GM12865 (cell line): ENCODE measurements at places on chromosomes 13 and 19.

DNA sequence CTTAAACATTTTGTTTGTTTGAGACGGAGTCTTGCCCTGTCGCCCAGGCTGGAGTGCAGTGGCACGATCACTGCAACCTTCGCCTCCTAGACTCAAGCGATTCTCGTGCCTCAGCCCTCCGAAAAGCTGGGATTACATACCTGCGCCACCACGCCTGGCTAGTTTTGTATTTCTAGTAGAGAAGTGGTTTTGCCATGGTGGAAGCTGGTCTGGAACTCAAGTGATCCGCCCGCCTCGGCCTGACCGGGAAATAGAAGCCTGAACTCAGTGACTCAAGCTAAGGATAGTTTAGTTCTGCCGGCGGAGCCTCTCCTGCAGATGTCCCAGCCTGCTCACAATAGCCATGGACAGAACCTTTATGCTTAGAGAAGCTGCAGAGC, 53.0 kb upstream of the ZNF254 start:
- peak; percentile 56 for DNase-seq

DNA sequence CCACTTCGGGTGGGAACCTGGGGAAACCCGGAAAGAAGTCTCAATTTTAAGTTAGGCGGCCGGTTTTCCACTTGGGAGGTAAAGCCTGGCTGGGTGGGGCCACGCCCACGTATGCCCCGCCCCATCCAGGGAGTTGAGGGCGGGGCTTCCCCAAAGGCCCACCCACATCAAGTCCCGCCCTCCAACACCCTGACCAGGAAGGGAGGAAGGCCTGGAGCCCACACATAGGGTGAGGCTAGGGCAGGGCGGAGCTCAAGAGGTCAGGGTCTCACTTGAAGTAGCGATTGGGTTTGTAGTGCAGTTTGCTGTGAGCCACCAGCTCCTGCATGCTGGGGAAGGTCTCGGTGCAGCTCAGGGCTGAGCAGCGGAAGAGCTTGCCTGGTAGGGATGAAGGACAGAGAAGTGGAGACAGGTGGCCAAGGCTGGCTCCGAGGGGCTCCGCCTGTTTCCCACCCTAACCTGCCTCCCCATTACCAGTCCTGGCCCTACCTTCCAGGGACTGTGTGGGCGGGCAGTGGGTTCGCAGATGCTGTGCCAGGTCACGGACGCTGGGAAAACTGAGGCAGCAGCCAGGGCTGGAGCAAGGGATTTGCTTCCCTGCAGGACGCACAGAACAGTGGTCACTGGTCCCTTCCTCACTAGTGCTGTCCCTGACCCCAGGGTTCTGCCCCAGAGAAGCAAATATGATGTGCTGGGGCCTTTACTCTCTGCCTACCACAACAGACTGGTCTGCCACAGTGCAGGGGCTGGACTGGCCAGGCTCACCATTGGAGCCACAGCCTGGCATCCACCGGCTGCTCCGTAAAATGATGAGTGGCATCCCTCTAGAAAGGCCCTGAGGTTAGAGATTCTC, 1.6 kb downstream of the ZNF414 start:
- DNase-seq, result peak; percentile 65

DNA sequence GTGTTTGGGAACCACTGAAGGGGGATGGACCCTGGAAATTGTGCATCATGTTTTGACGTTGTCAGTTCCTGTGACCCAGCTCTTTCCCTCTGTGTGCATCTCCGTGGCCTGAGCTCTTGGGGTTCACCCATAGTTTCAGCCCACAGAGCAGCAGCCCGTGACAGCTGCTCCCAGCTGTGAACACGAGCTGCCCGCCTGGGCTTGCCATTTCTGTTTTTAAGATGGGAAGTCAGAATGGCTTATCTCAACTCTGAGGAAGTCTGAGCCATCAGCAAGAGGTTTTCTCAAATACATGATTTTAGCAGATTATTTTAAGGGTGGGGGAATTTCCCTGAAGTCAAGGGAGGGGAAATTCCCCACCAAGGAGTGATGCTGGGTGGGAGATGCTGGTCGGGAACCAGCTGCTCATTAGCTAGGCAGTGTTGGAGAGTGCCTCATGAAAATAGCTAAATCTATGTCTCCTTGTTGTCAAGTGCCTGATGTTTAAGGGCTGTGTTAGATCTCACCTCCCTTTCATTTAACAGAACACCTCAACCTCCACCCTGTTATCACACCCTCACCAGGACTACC, 34.8 kb upstream of the C1QTNF9 start:
- DNase-seq, result peak; percentile 93

DNA sequence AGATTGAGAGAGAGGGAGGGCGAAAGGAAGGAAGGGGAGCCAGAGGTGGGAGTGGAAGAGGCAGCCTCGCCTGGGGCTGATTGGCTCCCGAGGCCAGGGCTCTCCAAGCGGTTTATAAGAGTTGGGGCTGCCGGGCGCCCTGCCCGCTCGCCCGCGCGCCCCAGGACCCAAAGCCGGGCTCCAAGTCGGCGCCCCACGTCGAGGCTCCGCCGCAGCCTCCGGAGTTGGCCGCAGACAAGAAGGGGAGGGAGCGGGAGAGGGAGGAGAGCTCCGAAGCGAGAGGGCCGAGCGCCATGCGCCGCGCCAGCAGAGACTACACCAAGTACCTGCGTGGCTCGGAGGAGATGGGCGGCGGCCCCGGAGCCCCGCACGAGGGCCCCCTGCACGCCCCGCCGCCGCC, at the start of gene TNFSF11:
Gene TNFSF11 (plus strand): TSS at position 142 of the 400 bp plus-strand sequence. CDS start 152 bp downstream, at position 294.
- no peak for DNase-seq

DNA sequence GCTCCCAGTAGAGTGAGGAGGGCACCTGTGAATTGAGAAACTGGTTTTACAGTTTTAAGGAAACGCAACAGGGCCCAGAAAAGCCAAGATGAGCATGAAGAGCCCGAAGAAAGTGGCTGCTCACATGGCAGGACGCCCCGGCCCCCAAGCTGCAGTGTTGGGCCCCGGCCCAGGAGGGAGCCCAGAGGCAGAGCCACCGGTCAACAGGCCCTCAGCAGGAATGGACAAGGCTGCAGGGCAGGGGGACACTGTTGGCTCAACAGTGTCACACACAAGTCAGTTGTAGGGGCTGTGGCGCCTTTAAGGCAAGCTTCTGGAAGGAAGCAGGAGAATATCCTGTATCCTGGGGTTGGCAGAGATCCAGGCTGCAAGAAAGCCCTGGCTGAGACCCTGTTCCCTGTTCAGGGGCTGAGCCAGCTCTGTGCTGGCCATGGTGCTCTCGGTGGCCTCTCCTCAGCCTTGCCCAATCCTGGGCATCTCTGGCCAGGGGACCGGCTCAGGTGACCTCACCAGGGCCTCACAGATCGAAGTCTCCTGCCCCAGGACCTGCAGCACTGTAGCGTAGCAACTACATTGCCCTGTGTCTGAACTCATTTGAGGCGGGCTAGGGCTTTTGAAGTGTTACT, 28.0 kb downstream of the UPF1 start:
- DNase-seq, result no peak

GRCh38 chr13:34156841-34157365, 339.0 kb downstream of the RFC3 start:
- DNase-seq, result peak; percentile 92

- DNase-seq, result peak; percentile 15
Observed at GRCh38 chr13:28251466-28251865, 113.1 kb downstream of the PAN3 start.

DNA sequence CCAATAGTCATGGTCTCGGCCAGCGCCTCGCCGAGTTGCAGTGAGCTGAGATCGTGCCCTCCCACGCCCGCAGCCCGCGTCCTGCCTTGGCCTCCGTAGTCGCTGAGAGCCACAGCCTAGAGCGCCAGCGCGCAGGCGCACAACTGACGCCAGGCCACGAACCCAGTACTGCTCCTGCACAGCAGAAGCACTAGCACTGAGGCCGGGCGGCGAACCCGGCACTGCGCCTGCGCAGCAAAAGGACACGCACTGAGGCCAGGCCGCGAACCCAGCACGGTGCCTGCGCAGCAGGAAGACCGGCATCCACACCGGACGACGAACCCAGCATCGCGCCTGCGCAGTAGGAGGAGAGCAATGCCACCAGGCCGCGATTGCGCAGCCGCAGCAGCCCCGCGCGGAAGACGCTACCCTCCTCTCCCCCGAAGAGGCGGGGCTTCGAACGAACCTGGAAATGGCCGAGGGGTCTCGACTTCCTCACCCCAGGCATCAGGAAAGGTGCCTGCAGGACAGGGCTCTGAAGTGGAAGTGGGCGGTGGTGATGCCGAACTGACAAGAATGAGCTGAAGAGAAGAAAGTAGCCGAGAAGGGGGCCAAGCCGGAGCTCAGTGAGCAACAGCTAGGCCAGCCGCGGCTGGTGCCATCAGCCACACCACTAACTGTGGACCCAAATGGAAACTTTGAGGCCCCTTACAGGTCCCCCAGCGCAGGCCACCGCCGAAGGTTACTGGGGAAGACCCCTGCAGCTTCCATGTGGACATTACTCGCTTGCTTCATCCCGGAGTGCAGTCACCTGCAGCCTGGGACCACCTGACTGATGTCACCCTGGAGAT, 7.5 kb downstream of the F10 start:
- DNase-seq, result no peak

DNA sequence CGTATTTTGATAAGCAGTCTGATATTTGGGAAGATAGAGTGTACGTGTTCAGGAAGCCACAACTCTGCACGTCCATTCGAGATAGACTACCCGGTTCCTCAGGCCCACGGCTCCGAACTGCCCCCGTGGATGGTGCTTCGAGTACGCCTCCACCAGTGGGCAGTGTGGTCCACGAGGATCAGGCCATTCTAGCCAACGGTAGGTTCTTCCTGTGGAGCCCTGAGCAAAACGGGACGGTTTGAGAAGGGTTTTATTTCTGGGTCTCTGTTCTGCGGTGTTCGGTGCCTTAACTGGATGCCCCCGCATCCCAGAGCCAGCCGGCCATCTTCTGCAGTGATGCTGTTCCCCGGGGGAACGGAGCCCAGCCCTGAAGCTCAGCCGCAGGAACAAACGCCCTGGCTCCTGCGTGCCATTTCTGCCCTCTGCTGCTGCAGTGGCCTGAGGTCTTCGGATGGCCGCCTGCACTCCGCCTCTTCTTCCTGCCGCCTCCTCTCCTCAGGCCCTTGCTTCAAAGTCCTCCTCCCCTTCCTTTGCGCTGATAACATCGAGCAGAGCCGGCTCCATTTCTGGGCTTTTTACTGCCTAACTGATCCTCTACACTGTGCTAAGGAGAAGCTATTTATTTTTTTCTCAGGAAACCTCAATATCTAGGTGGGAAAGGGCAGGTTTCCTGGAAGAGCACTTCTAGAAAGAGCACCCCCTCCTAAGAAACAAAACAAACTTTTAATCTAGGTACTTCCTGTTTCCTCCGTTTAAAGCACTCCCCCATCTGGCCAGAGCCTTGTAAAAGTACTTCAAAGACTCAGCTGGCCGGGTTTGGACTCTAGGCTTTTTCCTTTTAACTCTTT, 36.2 kb upstream of the SLC46A3 start:
- DNase-seq, result no peak

GRCh38 chr13:65330691-65331090, 1899.4 kb downstream of the PCDH9 start:
- DNase-seq, result no peak

DNA sequence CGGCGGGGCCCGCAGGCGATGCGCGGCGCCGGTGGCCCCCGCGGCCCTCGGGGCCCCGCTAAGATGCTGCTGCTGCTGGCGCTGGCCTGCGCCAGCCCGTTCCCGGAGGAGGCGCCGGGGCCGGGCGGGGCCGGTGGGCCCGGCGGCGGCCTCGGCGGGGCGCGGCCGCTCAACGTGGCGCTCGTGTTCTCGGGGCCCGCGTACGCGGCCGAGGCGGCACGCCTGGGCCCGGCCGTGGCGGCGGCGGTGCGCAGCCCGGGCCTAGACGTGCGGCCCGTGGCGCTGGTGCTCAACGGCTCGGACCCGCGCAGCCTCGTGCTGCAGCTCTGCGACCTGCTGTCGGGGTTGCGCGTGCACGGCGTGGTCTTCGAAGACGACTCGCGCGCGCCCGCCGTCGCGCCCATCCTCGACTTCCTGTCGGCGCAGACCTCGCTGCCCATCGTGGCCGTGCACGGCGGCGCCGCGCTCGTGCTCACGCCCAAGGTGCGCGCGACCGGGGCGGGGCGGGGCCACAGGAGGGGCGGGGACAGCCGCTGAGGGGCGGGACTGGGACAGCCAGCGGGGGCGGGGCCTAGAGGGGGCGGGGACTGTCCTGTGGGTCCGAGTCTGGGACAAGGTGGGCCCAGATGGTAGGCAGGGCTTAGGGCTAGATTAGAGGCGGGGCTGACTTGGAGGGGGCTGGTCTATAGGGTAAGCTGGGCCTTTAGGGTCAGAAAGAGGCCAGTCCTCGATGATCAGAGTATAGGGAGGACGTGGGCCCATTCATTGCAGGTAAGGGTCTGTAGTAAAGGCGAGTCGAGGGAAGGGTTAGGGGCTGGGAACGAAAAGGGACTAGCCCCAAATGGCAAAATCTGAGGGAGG, 5.1 kb downstream of the GRIN2D start:
- peak; percentile 98 for DNase-seq
